AG09319 (cell line): ENCODE measurements at places on chromosomes 2 and 18.

GRCh38 chr2:160870729-160871465 lies 289.3 kb upstream of the TANK start:
- DNase-seq = peak; percentile 23

DNA sequence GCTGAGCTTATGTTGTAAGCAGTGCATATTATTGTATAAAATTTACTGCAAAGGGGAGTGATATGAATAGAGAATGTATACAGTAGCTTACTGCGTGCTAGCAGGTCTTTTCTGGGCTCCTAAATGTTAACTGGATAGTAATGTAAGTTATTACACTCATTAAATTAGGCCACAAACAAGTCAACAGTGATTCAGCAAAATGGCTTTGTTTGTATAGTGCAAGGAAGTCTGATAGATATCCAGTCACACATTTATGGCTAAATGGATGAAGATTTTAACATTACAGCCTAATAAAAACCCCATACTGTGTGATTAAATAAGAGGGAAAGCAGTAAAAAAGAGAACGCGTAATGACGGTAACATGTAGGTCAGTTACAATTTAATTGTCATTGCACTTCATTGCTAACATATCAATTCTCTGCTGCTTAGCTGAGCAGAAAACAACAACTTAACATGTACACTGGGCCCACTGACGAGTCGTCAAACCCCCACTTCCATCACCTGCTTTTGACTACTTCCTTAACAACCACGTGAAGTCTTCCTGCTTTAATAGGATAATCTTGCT lies 665.0 kb upstream of the FANCL start:
- DNase-seq = no peak

DNA sequence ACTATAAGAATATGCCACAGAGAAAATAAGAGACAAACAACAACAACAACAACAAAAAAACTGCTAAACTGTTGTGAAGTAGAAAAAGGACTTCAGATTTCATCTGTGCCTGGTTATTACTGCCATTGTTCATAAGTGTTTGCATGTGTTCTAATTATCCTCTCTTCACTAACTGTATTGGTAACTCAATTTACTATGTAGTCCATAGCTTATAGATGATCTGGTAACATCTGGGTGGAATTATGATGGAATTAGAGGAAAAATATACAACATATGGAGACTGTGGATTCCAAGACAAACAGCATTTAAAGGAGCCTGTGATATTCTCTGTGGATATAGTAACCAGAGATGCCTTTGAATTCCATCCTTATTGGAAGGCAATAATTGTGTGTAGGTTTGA lies 1891.5 kb upstream of the PIK3C3 start:
- no peak for DNase-seq

DNA sequence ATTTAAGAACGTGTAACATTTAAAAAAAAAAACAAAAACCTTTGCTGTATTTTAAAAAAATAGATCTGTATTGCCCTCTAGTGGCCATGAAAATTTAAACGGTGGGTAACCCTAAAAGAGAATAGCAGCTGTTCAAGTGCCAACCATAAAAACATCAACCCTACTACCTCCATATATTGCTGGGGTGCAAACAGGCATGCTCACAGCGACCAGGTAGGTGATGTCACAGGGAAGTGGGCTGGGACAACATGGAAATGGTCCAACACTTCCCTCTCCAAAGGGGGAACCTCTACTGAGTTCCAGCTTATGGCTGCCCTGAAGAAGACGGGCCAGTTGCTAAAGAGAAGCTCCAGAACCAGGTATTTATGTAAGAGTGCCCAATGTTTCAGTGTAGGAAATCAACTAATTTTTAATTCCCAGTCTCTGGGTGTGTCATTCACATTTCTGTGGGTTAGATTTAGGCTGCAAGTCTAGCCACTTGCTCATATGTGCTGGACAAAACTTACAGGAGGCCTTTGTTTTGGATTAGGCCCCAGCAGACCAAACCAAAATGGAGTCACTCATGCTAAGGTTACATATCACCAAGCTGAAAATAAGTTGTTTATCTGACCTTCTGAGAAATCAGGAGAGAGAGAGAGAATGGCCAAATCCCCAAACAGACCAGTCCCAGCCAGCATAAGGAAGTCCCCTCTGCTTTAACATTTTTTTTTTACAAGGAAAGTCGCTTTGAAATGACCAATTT lies 54.5 kb downstream of the SKA1 start:
- DNase-seq = no peak

DNA sequence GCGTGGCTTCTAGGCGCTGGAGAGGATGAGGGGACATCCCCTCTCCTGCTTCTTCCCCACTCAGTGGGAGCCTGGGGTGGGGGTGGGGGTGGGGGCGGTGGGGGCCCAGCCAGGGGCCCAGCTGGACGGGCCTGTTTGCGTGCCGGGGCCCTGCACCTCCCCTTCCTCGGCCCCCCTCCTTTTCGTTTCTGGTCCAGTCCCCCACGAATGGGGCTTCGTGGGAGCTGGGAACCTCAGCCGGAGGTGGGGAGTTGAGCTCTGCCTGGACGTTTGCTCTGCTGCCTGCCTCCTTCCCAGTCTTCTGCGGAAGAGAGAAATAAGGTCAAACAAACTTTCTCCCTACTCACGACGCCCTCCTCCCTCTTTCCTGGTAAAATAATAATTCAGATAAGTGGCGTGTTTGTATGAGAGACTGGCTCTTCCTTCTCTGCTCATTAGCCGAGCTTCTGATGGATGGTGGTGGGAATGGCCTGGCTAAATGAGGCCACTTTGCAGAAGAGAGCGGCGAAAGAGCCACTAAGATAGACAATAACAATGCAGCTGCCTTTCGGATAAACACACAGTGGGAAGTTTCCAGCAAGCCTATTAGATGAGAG lies 782 bp downstream of the MTA3 start:
- DNase-seq = no peak

DNA sequence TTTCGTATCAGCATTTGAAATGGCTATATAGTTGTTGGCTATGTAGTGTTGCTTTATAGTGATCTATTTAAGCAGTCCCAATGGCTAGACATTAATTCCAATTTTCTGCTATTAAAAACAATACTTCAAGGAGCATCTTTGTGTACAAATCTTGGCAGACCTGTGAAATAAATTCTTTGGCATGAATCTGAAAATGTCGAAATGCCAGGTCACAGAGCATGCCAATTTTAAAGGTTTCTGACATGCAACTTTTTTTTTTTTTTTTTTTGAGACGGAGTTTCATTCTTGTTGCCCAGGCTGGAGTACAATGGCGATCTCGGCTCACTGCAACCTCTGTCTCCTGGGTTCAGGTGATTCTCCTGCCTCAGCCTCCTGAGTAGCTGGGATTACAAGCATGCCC lies 26.8 kb upstream of the CABLES1 start:
- DNase-seq = no peak

- peak; percentile 52 for DNase-seq
These were observed 484.2 kb upstream of the NRP2 start for GRCh38 chr2:205198140-205198525.

DNA sequence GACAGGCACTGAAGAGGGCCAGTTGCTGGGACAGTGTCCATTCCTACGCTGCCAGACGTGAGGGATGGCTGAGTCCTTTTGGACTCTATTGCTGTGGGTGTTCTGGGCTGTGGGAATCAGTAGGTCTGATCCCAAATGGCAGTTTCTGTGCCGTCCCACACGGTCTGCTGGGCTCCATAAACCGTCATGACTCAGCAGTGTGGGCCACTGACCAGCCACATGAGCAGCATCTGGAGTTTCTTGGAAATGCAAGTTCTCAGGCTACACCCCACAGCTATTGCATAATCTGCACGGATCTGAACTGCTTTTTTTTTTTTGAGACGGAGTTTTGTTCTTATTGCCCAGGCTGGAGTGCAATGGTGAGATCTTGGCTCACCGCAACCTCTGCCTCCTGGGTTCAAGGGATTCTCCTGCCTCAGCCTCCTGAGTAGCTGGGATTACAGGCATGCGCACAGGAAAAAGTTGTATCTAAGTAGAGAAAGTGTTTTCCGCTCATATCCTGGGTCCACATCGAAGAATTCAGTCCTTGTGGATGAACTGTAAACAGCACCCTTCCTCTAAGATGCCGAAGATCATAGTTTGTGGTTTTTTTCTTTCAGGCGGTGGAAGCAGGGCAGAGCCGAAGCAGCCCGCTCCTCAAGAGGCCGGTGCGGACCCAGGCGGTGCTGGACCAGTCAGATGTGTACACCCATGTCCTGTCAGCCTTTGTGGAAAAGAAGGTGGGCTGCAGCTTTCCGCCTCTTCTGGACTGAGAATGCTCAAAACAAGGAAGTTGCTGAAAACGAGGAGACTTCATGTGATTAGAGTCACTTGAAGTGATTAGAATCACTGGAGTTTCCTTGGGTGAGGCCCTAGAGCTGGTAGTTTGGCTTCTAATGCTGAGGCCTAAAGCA lies 25.5 kb downstream of the RMC1 start:
- peak; percentile 29 for DNase-seq

DNA sequence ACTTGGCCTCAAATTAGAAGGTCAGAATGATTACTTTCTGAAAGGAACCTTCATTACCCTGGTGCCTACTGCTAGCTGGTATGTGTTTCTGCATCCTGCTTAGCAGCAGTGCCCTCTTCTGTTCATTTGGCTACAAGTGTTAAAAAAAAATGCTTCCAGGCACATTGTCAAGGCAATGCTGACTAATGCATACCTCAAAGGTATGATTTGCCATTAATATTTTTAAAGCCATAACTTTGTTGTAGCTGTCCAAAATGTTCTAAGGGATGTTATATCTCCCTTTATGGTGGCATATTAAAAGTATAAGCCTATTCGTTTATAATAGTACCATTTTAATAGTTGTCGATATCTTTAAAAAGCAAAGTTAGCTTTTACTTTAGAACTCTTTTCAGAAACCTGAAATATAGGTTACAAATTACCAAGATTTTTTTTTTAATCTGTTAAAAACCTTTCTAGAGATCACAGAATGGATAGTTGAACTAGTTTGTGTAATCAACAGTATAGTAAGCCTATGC lies 52.0 kb upstream of the FAM171B start:
- DNase-seq = peak; percentile 53

GRCh38 chr2:16038621-16039020 lies 98.3 kb downstream of the MYCN start:
- no peak for DNase-seq

DNA sequence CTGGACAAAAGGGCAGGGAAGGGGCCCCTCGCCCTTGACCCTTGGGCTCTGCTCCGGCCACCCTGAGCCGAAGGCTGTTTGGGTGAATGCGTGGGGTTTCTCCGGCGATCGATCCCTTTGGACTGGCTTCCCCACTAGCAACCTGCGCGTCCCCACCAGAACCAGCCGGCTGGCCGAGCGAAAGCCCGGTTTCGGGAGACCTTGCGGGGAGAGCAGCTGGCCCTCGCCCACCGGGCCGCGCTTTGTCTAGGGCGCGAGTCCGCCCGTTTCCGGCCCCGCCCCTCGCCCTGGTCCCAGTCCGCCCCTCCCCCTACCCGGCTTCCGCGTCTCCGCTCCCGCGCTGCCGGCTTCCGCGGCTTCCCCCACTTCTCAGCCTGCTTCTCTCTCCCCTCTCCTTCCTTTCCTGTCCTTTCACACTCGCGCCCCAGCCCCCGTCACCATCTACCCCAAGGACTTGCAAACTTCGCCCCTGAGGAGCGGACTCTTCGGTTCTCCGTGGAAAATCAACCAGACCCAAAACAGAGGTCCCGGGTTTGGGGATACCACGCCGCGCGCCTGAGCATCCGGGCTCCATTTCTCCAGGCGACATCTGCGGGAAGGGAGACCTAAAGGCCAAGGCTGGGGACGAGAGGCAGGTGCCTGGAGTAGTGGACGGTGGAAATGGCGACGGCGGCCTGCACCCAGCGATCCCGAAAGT lies 48.0 kb upstream of the ATP6V1B1 start:
- no peak for DNase-seq

GRCh38 chr2:3633089-3633981 lies 24.7 kb upstream of the ALLC start:
- no peak for DNase-seq

GRCh38 chr2:172234716-172235691 lies 132.3 kb upstream of the DLX2 start:
- DNase-seq = no peak

GRCh38 chr2:42906557-42907411 lies 114.4 kb upstream of the HAAO start:
- peak; percentile 86 for DNase-seq
